ENCODE measurements at places on chromosomes 13 and 19. TPM values are rescaled to one million over a fixed set of nuclear protein-coding genes. Genes with fewer than 3 reads are reported as not detected.

DNA sequence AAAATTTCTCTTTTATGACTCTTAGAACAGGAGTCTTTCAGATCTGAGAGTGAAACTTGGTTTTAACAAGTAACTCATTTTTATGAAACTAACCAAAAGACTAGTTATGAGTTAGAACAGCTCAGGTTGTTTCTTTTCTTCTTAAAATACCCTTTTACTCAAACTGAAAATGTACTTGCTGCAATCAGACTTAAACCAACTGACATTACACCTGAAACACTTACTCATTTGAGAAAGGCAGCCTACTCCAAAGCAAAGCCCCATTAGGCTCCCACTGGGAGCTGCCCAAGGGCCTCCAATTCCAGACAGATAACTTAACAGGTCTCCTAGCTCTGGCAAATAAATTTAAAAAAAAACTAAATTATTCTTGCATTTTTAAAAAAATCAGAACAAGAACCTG is 3.6 kb downstream of the FOXO1 start:
- no peak for DNase-seq

- no peak for DNase-seq
Measured at GRCh38 chr13:43058318-43058674, 34.9 kb downstream of the DNAJC15 start.

The PEAK3 gene
- not detected for total RNA-seq

- no peak for DNase-seq
Measured at GRCh38 chr19:28667348-28667977, 545.5 kb downstream of the UQCRFS1 start.

DNA sequence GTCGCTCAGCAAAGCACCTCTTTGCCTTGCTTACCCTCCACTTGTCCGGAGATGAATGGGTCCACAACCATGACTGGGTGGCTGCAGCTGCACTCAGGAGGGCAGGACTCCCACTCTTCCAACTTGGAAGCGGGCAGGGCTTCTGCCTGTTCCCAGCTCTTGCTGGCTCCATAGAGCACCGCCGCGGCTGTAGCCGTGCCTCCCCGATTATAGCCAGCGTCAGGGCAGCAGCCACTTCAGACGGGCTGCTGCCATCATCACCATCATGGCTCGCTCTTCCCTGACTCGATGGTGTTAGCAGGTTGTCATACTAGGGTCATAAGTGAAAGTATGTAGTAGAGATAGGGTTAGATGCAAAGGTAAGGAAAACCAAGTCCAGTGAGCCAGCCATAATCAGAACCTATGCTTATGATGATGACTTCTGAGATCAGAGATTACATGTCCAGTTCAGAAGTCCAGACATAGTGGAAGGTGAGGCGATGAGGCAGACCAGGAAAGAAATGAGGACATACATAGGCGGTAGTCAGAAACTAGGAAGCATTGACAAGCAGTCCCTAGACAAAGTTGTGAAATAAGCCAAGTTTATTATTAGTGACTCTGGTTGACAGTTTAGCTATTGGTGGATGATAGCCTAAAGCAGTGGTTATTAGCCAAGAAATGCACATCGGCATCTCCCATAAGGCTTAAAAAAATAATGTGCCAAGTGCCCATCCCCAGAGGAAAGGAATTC is 4.4 kb upstream of the INTS6 start:
- DNase-seq = no peak

DNA sequence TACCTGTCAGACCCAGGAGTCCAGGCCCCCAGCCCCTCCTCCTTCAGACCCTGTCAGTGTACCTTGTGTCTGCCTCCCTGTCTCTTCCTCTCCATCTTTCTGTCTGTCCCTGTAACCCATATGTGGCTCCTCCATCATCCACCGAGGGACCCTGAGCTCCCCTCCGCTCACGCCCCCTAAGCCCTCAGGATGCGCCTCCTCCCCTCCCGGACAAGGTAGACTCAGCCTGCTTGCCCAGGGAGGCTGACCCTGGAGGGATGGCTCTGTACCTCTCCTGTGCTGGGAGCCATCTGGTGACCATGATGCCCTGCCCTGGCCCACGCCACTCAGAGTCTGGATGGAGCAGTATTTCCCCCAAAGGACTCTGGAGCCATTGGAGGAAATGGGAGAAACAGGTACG is 1.0 kb upstream of the CAPN12 start:
- DNase-seq = no peak

DNA sequence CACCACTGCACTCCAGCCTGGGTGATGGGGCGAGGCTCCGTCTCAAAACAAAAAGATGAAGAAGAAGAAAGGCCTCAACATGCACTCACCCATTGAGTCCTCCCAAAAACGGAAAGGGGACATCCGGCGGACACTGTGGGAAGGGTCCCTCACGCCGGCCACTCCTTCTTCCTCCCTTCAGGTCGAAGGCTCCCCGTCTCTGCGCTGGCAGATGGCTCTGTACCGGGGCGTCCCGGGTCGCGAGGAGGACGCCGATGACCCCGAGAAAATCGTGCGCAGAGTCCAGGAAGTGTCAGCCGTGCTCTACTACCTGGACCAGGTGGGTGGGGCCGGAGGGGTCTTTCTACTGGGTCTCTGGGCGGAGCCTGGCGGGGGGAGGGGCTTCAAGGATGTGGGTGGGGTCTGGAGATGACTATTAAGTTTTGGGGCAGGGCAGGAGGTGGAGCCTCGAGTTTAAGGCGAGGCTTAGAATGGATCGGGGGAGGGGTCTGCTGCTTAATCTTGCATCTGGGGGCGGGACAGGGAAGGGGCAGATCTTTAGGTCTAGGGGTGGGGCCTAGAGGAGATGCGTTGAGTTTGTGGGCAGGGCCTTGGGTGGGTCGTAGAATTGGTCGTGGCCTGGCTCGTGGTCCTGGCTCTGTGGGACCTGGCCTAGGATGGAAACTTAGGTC is 90.2 kb downstream of the MAP4K1 start:
- DNase-seq = no peak

DNA sequence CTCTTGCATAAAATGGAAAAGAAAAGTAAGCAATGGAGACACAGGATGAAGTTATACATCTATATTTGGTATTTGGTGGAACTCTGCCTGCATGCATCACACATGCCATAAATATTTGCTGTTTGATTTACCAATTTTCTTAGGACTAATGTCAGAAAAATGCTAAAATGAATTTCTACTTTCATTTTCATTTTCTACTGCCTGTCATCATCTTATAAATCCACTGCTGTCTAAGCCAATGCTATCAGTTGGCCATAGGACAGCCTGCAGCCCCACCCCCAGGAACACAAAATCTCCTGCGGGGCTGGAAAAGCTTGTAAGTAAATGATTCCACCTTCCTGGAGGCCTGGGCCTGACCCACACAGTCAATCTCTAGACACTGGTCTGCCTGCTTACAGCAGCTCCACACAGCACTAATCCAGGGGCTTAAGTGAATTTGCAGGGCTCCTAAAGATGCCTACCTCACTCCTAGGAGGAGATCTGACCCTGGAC is 122.0 kb downstream of the ENOX1 start:
- no peak for DNase-seq

The ZNF681 gene
- under 0.01 TPM for total RNA-seq

DNA sequence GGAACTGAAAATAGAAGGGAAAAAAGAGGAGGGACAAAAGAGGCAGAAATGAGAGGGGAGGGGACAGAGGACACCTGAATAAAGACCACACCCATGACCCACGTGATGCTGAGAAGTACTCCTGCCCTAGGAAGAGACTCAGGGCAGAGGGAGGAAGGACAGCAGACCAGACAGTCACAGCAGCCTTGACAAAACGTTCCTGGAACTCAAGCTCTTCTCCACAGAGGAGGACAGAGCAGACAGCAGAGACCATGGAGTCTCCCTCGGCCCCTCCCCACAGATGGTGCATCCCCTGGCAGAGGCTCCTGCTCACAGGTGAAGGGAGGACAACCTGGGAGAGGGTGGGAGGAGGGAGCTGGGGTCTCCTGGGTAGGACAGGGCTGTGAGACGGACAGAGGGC is at the start of gene CEACAM5:
Gene CEACAM5, plus strand, starts transcription at position 146 of the 400 bp plus-strand sequence. Its CDS starts 106 bp downstream, at position 252.
- no peak for DNase-seq

The PLA2G4C gene
- total RNA-seq = not detected

The EXOC3L2 gene
- not detected for total RNA-seq

The SPRED3 gene
- 0.13 TPM for total RNA-seq

GRCh38 chr13:94280349-94280748 is 199.1 kb downstream of the DCT start:
- DNase-seq = no peak

The PCP2 gene
- not detected for total RNA-seq

GRCh38 chr13:95800436-95800835 is 123.5 kb downstream of the DNAJC3 start:
- DNase-seq = no peak

Data from HT-29 (cell line).